ENCODE measurements at places on chromosomes 11 and 22.

DNA sequence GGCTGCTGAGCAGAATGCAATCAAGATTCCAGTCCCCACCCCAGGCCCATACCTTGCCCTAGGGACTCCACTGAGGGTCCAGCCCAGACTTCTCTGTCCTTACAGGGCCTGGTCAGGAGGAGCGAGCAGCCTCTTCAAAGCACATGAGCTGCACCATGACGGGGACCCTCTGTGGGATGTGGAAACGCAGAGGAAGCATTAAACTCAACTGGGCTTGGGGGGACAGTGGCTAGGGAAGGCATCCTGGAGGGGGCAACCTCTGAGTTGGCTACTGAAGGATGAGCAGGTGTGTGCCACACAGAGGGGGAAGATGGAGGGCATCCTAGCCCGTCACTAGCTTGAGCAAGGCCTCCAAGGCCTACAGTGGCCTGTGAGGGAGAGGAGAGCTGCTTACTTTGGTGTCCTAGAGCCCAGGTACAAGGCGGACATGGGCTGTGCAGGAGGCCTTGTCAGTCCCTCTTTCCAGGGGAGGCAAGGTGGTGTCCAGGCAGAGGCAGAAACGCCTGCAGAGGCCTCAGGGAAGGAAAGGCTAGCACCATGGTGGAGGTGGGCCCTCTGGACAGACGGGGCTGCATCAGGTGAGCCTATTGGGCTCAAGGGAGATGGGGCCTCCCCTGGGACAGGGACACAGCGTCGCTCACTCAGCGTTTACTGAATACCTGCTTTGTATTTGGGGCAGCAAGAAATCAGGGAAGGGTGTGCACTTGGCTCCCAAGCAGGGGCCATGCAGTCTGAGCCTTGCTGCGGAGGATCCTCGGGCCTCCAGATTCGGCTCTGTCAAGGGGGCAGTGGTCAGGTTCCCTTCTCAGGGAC is 14.3 kb downstream of the TTC38 start:
- no peak for DNase-seq

GRCh38 chr11:113255096-113255495 is 59.3 kb upstream of the TTC12 start:
- no peak for DNase-seq

DNA sequence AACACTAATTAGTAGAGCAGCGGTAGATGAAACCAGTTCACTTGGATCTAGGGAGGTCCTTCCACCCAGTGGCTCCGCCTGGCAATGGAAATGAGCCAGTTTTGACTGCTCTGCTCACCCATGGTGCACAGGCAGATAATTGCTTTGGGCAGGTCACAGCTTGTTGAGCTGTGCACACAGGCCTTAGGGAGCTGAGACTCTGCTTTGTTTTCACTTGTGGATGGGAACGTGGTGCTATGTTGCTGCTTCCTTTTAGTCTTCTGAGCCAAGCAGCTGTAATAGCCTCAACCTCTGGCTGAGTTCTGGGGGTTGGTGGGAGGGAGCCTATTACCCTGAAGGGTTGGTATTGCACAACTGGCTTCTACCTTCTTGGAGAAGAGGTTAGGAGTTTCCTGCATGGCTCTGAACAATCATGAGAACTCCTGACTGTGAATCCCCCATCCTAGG is 262.3 kb upstream of the MTNR1B start:
- no peak for DNase-seq

DNA sequence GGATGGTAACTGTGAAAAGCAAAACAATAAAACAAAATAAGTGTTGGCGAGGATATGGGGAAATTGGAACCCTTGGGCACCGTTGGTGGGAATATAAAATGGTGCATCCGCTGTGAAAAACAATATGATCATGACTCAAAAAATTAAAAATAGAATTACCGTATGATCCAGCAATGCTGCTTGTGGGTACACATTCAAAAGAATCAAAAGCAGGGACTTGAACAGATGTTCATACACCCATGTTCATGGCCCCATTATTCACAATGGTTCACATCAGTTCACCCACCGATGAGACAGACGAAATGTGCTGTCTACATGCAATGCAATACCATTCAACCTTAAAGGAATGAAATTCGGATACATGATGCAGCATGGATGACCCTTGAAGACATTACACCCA is 1.2 kb upstream of the DERL3 start:
- no peak for DNase-seq

- DNase-seq, result no peak
Measured at GRCh38 chr11:85257837-85258236, 369.3 kb downstream of the DLG2 start.

DNA sequence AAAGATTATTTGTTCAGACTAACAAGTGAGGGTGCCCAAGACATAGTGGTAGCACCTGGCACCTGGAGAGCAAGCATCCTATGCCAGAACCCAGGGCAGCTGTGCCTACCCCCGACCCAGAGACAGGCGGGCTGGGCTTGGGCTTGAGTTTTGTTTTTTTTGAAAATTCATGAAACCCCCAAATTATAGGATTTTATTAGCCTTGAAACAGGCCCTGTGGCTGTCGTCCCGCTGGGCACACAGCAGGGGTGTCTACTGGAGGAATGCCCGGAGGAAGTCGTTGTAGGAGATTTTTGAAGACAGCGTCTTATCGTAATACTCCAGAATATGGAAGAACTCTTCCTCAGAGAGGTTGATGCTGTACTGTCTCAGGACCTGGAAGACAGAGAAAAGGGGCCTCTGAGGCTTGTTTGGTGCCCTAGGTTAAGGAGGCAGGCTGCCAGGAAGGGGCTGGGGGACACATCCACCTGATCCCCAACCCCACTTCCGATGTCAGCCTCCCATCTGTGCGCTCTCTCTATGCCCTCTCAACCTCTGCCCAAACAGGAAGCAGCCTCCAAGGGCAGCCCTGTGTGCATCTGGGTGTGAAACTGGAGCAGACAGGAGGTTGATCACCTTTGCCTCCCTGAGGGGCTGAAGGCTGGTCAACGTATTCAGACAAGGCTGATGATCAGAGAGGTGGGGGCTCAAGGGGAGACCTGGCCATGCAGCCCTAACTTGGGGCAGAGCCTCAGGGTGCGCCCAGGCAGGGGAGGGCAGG is 117.0 kb downstream of the MPPED1 start:
- no peak for DNase-seq

GRCh38 chr11:117473481-117474091 is 145.9 kb downstream of the CEP164 start:
- DNase-seq, result no peak

- no peak for DNase-seq
Measured at GRCh38 chr22:48639896-48640748, 1187.6 kb downstream of the BRD1 start.

DNA sequence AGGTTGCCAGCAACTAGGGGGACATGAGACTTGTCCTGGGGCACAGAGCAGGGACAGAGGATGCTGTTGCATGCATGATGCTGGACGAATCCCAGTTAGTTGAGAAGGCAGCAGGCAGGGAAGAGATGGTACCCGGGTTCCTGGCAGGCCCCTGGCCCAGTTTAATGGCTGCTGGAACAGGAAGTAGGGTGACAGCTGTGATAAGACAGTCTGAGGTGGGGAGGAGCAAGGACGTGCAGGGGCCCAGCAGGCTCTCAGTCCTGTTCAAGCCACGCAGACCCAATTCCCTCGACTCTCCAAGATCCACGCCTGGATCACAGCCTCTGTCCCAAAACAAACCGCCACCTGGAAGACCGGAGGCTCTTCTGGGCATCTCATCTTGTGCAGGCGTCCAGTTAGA is 32.0 kb downstream of the LRRC10B start:
- no peak for DNase-seq

GRCh38 chr11:132486060-132486459 is 1046.2 kb downstream of the OPCML start:
- DNase-seq, result no peak

DNA sequence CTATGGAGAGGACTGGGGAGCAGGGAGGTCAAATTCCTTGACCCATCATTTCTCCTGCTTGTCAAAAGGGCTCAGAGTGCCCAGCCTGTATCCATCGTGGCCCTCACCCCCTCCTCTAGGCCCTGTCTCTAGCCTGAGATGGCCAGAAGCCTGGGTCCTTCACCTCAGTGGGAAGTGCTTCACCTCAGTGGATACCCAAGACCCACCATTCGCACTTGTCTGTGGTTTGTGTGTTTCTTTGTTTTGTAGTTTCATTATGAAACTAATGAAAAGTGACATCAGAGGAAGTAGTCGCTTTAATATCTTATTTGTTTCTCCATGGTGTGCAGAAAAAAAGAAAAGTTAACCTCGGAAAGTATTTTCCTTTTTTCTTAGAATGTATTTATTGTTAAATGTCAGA is 194.0 kb upstream of the CADM1 start:
- DNase-seq, result no peak

GRCh38 chr11:20474882-20475517 is 87.5 kb downstream of the PRMT3 start:
- no peak for DNase-seq

DNA sequence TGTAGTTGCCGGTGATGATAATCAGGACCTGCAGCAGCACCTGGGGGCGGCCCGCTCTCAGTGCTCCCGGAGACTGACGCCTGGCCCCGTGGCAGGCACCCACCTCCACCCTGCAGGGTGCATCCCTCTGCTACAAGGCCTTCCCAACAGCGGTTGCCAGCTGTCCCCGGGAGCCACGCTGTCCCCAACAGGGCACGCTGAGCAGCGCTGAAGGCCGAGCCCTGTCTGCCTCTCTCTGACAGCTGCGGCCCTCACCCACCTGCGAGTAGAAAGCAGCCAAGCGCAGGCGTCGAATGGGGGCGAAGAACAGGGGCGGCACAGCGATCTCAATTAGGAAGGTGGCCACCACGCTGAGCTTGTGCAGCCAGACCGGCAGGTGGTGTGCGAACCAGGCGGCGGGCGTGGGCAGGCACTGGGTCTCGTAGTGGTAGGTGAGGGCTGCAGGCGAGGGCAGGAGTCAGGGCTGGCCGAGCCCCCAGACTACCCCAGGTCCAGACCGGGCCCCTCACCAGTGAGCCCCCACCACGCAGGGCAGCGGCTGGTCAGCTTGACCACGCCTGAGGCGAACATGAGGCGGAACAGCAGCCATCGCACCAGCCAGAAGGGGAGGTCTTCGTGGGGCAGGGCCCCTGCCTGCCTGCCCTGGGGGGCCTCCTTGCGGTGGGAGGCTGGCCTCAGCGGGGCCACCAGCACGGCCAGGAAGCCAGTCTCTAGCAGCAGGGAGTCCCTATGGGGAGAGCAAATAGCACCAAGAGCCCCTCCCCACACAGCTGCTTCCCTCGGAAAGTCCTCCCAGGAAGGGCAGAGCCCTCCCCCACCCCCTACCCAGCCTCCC is 1.5 kb downstream of the LMF2 start:
- no peak for DNase-seq

- no peak for DNase-seq
Measured at GRCh38 chr11:80638296-80638695, 1197.5 kb upstream of the TENM4 start.

DNA sequence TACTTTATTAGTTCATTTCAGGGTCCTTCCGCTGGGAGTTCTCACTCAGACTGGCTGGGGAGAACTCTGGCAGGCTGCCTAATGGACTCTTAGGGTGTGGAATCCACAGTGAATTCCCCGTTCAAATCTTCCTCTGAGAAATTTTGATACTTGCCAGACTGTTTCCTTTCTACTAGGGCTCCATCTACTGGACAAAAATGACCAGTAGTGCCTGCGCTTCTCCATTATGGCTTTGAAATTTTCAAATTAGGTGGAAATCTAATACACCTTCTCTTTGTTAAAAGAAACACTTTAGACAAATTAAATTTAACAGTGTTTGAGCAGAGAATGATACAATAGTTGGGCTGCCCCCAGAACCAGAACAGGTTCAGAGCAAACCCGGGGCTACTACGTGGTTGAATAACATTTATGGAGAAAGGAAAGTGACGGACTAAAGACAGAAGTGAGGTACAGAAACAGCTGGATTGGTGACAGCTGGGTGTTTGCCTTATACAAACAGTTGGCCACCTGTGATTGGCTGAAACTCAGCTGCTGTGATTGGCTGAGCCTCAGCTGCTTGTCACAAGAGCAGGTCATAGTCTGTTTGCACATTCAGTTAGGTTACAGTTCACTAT is 52.9 kb upstream of the FDX1 start:
- no peak for DNase-seq

GRCh38 chr22:47796128-47796908 is 1033.9 kb downstream of the TBC1D22A start:
- DNase-seq, result no peak

- DNase-seq, result no peak
Measured at GRCh38 chr11:64723117-64723906, at the start of gene NRXN2. Gene NRXN2, minus strand, starts transcription at chr11:64723197. Its CDS starts 9,498 bp downstream, at chr11:64713699.

GRCh38 chr22:46587492-46588278 is 32.5 kb upstream of the GRAMD4 start:
- DNase-seq, result no peak

DNA sequence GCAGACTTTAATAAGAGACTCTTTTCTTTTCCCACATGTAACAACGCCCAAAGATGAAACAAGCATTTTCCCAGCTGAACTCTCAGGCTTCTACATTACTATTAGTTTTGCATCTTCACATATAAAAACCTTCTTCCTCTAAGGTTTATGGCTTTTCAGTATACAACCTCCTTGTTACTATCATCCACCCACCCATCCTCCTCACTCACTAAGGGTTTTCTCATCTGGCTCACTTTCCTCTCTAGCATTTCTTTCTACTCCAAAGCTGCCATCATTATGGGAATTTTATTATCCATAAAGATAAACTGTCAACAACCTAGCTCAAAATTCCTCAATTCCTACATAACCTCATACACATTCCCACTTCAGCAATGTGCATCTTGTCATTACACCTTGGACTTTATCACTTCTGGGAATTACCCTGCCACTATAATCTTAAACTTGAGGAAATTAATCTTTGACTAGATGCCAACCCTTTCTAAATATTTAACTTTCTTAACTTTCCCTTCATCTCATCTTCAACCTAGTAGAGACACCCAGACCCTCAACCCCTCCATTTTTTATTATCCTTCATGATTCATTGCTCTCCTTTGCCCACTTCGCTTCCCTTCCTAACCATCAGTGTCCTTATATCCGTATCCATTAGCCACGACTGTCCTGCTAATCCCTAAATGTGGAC is 30.9 kb downstream of the MTMR2 start:
- no peak for DNase-seq

GRCh38 chr11:46026606-46027293 is 94.5 kb downstream of the PHF21A start:
- no peak for DNase-seq

DNA sequence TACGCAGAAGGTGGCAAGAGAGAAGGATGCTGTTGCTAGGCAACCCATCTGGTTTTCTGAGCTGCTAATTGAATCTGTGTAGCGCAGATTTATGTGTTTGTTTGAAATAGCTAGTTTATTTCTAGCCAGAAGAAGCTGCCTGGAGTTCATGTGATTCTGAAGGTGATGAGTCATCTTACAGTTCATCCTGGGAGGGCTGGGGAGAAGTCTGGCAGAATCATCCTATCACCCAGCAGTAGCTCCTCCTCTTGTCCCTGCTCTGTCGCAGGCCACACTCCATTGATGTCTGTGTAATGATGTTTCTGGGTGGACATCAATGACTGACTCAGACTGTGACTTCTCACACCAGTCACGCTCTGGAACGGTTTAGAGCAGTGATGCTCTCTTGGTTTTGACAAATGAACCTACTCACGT is 4.8 kb upstream of the FBXO7 start:
- DNase-seq, result no peak

GRCh38 chr11:40877981-40878380 is 581.5 kb downstream of the LRRC4C start:
- no peak for DNase-seq

GRCh38 chr22:33209930-33210784 is 152.0 kb upstream of the SYN3 start:
- DNase-seq, result no peak

- DNase-seq, result no peak
Measured at GRCh38 chr11:79059141-79059540, 381.7 kb downstream of the TENM4 start.

All from esophagus squamous epithelium (tissue), 5 donors.